ENCODE measurements at places on chromosomes 11 and 22.

DNA sequence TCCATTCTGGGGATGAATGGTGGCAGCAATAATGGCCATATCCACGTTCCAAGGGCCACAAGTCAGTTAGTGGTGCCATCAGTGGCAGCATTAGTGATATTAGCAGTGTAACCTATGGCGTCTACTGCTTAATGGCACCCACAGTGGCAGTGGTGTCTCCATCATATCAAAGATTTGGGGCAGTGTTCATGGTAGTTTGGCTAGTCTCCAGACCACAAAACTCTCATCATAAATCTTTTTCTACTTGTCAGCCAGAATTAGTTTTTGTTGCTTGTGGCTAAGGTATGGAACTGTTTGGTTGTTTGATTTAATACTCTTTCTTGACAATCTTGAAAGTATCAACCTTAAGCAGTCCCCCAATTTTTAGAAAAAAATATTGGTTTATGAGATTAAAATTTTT, 45.1 kb upstream of the DEUP1 start:
- DNase-seq: no peak

DNA sequence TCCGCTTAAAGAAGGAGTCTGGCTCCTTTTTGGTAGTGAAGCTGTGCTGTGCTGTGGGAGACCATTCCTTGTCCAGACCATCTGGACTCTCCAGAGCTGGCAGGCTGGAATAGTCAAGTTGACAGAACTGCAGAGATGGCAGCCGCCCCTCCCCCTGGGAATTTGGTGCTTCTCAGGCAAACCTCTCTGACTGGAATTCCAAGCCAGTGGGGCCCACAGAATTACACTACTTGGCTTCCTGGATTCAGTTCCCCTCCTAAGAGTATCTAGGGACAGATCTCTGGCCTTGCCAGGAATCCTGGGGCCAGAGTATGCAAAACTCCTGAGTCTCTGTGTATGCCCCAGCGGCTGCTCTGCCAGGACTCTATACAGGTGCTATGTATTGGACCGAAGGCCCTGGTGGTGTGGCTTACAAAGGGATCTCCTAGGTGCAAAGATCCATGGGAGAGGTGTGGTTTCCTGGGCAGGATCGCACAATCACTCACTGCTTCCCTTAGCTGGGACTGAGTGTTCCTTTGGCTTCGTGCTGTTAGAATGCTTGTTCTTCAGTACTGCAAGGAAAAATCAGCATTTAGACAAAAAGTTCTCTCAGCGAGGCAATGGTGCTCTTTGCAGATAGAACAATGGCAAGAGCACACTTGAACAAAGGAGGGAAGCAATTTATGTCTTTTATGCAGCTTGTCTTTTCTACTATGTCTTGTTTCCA, 86.8 kb downstream of the PRMT3 start:
- no peak for DNase-seq

DNA sequence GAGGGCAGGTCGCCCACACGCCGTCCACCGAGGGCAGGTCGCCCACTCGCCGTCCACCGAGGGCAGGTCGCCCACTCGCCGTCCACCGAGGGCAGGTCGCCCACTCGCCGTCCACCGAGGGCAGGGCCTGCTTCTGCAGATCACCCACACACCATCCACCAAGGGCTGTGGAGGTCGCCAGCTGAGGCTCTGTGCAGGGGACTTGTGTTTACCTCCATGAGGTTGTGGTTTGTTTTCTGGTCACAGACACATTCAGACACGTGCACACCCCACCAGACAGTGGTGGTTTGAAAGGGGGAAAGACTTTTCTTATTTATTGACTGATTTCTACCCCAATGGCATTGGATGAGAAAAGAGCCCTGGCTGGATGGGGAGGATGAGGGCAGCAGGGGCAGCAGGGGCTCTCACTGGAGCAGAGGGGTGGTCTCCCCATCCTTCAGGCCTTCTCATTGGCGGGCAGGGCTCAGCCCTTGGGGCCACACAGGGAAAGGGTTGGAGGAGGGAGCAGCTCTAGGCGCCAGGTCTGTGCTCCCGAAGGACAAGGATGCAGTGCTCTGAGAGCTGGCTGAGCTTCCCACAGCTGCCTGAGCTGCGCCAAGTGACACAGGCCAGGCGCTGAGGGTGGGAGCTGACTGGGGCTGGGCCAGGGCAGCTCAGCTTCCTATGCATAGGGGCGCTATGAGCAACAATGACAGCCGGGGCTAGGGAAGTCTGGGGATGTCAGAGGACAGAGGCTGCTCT, 252.6 kb upstream of the B3GAT1 start:
- DNase-seq: no peak

- DNase-seq: no peak
Measured at GRCh38 chr11:2737226-2737590, 37.4 kb upstream of the KCNQ1OT1 start.

DNA sequence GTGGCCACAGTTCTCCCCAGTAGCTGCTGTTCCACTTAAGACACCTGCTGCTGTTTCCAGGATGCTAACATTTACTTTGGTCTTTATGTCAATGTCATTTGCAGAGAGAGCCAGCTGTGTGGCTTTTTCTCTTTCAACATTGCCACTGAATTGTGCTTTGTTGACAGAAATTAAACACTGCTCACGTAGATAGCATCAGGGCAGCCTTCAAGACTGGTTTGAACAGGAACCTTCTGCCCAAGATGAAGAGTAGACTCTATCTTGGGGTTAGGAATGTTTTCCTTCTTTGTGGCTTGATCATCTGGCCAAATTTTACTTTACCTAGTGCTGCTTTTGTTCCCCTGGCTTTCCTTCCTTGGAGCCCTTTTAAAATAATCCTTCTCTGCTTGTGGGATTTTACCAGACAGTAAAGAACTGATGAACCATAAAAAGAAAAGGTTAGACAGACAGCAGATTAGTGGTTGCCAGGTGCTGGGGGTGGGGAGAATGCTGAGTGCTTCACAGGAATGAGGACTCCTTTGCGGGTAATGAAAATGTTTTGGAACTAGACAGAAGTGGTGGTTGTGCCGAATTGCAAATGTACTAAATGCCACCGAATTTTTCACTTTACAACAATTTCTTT, 22.7 kb upstream of the XBP1 start:
- DNase-seq: no peak

DNA sequence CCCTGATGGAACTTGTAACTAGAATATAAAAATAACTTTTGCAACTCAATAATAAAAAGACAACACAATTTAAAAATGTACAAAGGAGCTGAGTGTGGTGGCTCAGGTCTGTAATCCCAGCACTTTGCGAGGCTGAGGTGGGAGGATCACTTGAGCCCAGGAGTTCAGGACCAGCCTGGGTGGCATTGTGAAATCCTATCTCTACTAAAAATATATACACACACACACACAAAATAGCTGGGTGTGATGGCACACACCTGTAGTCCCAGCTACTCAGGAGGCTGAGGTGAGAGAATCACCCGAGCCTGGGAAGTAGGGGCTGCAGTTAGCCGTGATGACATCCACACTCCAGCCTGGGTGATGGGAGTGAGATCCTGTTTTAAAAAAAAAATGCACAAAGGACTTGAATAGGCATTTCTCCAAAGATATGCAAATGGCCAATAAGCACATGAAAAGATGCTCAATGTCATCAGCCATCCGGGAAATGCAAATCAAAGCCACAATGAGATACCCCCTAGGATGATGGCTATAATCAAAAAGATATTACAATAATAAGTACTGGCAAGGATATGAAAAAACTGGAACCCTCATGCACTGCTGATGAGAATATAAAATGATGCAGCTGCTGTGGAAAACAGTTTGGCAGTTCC, 59.8 kb upstream of the SEPTIN5 start:
- DNase-seq: no peak

- no peak for DNase-seq
Measured at GRCh38 chr11:115843685-115844084, 339.5 kb upstream of the CADM1 start.

- peak; percentile 75 for DNase-seq
Measured at GRCh38 chr11:58926695-58927094, 12.6 kb upstream of the GLYATL1 start.

DNA sequence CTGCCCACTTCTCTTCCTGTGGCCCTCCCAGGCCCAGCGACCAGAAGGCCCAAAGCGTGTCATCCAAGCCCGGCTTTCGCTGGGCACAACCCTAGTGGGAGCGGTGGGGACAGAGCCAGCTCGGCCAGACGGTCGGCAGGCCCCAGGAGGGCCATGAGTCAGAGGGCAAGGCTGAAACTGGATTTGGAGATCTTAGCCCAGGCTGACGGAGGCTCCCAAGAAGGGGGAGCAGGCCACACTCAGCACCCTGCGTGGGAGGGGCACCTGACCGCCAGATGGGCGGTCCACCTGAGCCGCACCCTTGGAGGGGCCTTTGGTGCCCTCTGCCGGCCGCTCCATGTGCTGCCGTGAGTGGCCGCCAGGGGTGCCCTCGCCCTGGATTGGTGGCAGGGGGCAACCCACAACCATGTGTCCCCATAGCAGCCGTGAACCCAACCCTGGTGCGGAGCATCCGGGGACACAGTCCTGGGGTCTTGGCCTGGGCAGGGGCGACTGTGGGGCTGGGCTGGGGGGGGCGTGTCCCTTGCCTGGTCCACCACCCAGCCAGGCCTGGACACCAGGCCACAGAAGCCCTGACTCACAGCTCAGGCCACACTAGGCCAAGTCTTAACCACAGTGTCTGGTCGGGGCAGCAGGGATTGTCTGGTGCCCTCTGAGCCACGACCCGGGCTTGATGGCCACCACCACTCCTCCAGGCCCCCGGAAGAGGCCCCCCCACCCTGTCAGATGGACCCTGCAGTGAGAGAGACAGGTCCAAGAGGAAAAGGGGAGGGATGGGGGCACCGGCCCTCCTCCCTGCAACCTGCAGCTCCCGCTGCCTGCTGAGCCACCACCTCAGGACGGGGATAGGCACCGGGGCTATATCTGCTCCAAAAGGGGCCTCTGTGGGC, 19.2 kb upstream of the TALDO1 start:
- DNase-seq: peak; percentile 92

- DNase-seq: no peak
Measured at GRCh38 chr22:33515795-33516194, 404.5 kb downstream of the LARGE1 start.

DNA sequence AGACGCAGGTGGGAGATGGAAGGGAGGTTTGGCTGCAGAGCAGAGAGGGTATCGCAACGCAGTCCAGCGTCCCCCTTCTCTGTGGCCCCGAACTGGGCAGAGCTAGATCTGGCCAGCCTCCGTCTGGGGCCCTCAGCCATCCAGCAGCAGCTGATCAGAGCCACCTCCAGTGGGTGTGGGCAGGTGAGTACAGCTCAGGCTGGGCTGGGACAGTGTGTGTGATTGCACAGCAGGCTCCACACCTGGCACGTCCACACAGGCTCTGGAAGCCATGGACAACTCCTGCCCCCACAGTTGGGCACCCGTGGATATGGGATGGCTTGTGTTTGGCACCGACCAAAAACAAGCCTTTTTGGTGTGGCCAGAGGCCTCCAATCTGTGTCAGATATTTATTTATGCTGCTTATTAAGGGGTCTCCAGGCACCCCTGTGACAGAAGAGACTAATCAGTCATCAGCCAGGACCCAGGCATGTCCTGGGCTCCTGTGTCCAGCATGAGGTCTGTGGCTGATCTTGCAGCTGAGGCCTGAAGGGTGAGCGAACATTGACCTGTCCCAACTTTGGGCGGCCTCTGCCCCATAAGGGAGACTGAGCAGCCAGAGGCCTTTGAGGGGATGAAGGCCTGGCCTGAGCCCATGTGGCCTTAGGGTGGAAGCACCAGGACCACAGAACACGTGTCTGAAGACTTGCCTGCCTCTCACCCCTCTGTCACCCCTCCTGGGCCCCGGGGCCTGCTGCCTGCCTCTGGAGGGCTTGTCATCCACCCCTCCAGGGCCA, 18.6 kb downstream of the POLR3H start:
- DNase-seq: no peak

DNA sequence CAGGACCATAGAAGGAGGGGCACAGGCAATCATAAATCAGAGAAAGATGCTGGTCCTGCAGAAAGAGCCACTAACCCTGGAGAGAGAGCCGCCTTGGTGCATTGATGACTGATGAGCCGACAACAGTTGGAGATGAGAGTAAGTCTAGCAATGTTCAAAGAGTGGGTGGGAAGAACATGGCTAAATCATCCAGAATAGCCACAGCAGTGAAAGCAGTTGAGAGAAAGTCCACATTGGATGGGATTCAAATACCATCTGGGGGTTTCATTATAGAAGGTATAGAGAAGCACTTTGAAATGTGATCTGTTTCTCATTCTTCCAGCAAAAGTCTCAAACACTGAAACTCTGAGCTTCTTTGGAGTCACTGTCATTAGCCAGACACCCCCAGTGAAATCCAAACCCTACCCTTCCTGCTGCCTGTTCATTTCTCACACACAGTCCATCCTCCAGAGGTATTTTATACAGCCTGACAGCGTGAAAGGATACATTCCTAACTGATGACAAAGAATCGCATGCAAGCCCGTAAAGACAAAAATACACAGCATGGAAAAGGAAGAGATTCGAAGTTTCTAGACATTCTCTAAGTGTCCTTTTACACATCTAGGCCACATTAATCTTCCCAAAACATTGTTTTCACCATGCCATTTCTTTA, 303.1 kb upstream of the MPPED2 start:
- peak; percentile 27 for DNase-seq

DNA sequence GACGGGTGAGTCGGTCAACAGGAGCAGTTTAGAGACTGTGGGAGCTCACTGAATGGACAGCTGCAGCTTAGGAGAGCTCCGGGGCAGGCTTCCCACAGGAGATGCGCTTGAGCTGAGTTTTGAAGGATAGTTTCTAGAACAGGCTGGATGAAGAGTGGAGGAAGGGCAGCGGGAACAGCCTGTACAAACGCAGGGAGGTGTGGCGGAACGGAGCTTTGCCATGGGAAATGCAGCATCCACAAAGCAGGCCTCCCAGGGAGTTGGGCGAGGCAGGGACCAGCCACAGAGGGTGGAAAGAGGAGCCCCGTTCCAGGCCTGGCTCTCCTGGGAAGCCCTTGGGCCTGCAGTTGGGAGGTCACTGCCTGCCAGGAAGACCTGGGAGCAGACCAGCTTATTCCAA, 26.8 kb upstream of the TEF start:
- DNase-seq: no peak

- peak; percentile 39 for DNase-seq
Measured at GRCh38 chr11:35305670-35306382, 113.5 kb downstream of the SLC1A2 start.

GRCh38 chr11:65574811-65575567, 864 bp upstream of the EHBP1L1 start:
- no peak for DNase-seq

GRCh38 chr11:12698048-12698447, 23.8 kb downstream of the TEAD1 start:
- no peak for DNase-seq

DNA sequence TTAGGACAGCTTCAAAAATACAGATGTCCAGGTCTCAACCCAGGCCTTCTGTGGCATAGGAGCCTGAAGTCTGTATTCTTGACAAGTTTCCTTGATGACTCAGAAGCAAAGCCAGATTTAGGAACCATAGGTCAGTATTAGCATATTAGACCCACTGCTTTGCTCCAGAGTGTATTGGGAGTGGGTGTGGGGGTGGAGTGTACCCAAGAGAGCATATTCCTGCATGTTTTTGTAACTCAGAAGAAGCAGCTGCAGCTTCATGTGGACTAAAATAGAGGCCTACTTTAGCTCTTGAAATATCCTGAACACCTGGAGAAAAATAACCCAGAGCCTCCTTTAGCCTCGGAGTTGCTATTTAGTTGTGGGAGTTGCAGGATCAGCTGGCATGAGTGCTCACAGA, 106.7 kb downstream of the CCDC81 start:
- no peak for DNase-seq

Measured in AG10803 (cell line).